Brain (organoid and tissue), 16 donors: ENCODE measurements at places on chromosomes 3 and 15. TPM values are rescaled to one million over a fixed set of nuclear protein-coding genes. Genes with fewer than 3 reads are reported as not detected.

Gene SPATA12
- polyA plus RNA-seq: not detected

Gene STAB1
- 10.7 TPM for polyA plus RNA-seq

Gene CHAC1
- 16.9 TPM for polyA plus RNA-seq

Gene CLRN1
- not detected for polyA plus RNA-seq

Gene GRK7
- polyA plus RNA-seq: not detected

Gene ERICH6
- not detected for polyA plus RNA-seq

DNA sequence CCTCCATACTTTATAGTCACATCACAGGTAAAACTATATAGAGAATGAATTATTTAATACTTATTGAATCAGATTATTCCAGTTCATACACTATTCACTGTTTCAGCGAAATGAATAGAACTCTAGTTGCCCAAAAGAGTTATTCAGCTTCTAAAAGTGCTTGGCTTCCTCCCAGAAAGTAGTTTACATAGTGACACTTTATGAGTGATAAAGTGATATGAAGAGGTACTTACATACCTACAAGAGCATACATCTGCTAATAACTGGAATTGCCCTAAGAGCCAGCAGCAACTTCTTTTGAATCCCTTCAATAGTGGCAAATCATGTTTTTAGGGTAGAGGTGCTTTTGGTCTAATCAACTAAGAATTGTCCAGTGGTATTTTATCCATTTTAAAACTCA, 635.1 kb upstream of the AGTR1 start:
- DNase-seq: no peak

GRCh38 chr15:47383801-47384200, 333.5 kb upstream of the SEMA6D start:
- DNase-seq: no peak

- no peak for DNase-seq
These were observed 37.9 kb upstream of the MUC13 start for GRCh38 chr3:124972457-124972856.

DNA sequence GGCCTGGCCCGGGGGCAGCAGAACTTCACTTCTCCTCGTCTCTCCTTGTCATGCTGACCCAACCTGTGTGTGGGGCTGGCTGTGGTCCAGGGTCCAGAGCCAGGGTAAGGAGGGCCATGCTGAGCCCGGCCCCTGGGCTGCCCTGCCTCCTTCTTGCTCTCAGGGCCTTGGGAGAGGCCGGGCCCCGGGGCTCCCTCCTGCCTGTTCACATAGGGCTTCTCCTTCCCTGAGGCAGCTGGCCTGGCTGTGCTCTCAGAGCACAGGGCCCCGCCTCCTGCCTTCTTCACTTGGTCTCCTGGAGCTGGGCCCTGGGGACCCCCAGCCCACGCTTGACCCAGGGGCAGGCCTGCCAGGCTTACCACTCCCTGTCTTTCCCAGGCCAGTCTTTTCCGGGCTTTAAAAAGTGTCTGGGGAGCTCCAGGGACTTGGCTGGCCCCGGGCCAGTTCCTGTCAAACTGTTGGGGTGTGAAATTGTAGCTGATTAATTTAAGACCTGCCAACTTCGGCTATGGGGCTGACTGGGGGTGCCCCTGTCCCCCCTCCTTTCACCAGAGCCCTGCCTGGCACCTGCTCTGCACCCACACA, 11.8 kb downstream of the PLXNA1 start:
- DNase-seq: no peak

- peak; percentile 91 for DNase-seq
These were observed 63.5 kb downstream of the OTOL1 start for GRCh38 chr3:161560008-161560637.

GRCh38 chr15:74438721-74439316, 5.1 kb upstream of the SEMA7A start:
- DNase-seq: peak; percentile 91

DNA sequence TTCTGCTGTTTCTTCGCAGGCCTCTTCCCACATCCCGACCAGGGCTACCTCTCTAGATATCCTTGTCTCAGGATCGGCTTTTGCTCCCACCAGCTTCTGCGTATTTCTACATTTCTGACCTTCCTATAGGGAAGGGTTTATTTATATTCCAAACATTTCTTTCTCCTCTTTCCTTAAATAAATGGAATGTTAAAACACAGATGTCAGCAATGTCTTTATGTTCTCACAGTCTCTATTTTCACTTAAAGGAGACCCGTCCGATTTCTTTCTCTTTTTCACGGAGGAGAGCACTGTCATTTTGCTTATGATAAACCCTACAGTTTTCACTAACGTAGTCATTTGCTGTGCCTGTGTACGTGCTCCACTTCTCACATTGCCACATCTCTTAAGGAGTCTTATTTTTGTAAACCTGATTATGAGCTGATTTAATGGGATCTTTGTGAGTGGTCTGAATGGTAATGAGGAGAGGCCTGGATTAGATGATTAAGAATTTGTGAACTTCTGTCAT, 630 bp downstream of the KIF15 start:
- DNase-seq: peak; percentile 5

GRCh38 chr3:124363476-124363875, 366.8 kb upstream of the UMPS start:
- no peak for DNase-seq

GRCh38 chr3:12425850-12426579, 58.3 kb upstream of the TSEN2 start:
- no peak for DNase-seq

DNA sequence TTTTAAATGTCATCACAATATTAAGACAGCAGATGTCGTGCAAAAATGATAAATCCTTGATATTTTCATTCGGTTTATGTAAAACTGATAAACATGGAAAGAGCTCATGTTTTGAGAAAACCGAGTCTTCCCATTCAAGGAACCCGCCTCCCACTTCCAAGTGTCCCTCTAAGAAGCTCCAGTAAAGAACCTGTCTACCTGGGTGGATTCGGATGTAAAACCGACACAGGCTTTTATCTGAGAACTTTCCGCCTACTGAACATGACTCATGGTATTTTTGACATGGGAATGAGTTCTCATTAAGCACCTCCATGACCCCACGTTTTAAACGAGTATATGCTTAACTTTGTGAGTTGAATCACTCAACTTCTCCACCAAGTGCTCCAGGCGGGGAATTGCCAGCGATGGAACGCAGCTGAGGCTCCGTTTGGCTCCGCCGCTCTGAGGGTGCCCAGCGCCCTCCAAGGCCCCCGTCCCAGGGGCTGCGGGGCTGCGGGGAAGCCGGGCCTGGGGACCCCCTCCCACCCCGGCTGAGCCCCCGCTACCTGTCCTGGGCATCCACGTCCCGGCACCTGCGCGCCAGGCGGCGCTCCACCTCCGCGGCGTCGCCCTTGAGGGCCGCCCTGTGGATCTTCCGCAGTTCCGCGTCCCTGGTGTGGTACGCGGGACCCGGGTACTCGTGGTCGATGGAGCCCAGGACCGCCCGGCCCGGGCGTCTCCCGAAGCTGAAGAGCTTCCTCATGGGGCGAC, 119.9 kb downstream of the LMLN start:
- DNase-seq: no peak

GRCh38 chr3:14290631-14291385, 111.6 kb upstream of the SLC6A6 start:
- DNase-seq: no peak
